Stimulated activated CD8-positive, alpha-beta memory T cell treated with anti-CD3 and anti-CD28 coated beads, Interleukin-7, amount 100 ng/mL, for 4 hours (primary cell): ENCODE measurements at places on chromosomes 11 and 22.

GRCh38 chr22:46915950-46916730 is 153.7 kb downstream of the TBC1D22A start:
- DNase-seq = no peak

GRCh38 chr11:76801225-76801624 is 18.1 kb downstream of the TSKU start:
- no peak for DNase-seq

- DNase-seq = no peak
Measured at GRCh38 chr11:110219006-110219785, 77.2 kb downstream of the RDX start.

DNA sequence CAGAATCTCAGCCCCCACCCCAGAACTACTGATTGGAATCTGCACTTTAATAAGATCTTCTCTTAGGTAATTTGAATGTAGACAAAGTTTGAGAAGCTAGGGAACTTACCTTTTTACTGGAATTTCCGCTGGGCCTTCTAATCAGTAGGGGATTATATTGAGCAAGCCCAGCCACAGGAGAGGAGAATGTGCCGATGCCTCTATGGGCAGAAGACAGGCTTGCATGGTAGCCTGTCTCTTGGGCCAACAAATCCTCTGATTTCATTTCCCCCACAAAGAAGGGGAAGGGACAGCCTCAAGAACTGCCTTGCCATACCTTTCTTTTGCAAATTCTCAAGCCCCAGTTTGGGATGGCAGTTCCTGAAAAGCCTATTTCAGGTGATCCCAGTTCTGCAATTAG is 163.4 kb upstream of the BDNF start:
- DNase-seq = no peak
